ENCODE measurements at places on chromosomes 12 and 14.

DNA sequence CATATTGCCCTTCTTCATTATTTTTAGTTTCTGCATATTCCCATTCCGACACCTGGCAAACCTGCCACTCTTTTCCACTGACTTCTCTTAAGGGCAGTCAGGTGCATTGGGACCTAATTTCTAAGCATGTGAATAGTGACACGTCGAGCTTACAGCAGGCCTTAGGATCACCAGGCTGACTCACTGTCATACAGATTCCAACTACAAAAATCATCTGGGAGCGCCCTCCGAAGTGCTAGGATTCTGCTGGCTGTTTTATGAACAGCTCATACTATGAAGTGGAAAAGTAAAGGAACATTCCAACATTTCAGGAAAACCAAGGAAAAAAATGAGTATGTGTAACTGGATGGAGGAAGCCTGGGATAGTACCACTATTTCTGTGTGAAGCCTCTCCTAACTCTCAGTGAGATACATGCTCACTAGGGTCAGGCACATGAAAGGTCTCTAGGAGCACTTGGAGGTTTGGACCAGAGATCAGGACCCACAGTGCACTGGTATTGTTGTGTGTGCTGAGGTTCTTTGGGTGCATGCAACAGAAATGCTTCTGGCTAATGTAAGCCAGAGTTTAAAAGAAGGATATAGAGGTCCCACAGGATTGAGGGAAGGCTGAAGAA lies 257.4 kb downstream of the ZFP36L1 start:
- no peak for DNase-seq

GRCh38 chr12:7374423-7375144 lies 69.4 kb downstream of the CD163L1 start:
- DNase-seq: no peak

GRCh38 chr14:52189325-52189724 lies 78.2 kb upstream of the PTGDR start:
- no peak for DNase-seq

- no peak for DNase-seq
Measured at GRCh38 chr14:74503291-74503937, 9.8 kb downstream of the ISCA2 start.

GRCh38 chr12:2163177-2163941 lies 110.6 kb downstream of the CACNA1C start:
- no peak for DNase-seq

DNA sequence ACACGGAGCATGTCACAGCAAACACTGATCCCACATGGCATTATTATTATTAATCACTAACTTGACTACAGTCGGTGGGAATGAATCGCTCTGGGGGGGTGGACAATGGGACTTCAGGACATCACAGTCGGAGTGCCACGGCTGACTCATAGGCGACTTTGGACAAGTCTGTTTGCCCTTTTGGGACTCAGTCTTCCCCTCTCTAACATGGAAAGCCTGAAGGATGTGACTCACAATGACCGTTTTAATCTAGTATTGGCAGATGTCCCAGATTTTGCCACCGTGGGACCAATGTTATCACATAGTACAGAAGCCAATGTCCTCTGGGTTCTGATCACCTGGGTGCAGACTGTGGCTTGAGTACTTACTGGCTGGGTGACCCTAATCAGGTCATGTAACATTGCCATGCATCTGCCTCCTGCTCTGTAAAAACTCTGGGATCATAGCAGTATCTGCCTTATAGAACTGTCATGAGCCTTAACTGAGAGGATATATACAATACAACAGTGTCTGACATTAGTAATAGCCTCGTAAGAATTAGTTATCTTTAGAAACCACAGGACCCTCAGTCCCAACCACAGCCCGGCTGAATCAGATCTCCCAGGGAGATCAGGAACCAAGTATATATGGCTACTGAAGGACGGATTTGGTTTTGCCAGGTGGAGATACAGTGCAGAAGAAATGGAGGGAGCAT lies 362.6 kb downstream of the BCL11B start:
- DNase-seq: no peak

DNA sequence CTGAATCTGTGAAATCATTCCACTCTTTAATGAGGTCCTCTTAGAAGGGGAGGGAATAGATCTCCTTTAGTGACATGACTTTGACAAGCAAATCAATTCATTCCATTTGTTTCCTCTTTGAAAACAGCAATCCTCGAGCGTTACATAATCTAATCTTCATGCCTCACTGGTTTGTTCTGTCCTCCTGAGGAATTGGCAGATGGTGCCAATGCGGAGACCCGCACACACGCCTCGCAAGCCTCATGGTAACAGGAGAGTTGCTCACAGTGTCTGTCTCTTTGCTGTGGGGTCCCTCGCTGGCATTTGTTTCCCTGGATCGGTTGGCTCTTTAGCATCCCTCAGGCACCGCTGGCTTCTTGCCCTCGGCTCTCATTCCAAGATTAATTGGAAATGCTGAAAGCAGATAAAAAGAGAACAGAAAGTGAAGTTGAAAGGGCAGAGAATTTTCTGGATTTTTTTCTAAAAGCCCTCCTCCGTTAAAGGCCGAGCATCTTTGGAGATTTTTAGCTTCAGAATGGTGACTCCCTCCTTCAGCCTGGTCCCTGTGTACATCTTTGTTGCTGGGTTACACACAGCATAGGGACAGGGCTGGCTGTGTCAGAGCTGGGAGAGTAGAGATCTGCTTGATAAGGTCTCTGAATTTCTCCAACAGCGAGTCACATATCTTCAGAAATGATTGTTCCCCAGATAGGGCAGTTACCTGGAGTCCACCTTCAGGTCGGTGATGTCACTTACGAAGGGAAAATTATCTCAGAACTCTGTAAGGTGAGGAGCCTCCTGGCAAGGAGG lies 10.1 kb upstream of the CABP1 start:
- no peak for DNase-seq

DNA sequence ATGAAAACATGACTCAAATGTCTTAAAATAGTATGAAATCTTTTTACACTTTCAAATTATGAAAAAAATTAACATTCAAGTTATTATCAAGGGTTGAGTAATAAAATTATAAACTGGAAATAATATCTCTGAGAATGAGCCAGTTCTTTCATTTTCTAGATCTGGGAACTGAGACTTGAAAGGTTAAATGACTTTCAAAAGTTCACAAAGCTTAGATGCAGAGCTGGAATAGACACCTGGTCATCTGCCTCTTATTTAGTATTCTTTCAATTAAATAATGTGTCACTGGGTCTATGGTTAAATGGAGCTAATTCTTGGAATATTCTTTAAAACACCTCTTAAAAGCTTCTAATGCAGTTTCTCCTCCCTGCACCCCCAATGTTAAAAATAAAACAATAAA lies 86.6 kb downstream of the CDK17 start:
- DNase-seq: no peak

DNA sequence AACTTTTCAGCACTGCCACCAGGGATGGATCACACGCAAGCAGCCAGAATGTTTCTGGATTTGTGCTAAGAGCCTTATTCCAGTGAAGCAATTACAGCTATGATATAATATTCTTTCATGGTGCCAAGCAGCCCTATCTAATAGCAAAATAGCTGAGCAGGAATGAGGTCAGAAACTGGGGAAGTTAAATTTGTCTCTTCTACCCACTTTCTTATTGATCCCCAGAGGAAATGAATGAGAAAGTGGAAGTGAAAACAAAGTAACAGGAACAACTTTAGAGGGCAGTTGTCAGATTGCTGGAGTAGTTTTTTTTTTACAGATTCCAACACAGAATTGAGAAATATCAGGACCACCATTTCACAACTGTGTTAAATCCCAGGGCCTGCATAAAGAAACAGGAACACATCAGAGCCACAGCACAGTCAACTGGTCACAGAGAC lies 44.8 kb downstream of the GCH1 start:
- DNase-seq: no peak

DNA sequence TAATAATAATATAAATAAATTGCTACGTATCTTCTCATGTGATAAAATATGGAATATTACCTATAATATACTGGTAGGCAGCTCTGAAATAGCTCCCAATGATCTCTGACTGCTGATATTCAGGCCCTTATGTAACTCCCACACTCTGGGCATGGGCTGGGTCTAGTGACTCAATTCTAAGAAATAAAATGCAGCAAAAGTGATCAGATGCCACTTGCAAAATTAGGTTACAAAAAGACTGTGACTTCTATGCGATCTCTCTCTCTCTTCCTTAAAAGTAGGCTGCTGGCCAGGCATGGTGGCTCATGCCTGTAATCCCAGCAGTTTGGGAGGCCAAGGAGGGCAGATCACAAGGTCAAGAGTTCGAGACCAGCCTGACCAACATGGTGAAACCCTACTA lies 10.3 kb upstream of the CACNB3 start:
- no peak for DNase-seq

DNA sequence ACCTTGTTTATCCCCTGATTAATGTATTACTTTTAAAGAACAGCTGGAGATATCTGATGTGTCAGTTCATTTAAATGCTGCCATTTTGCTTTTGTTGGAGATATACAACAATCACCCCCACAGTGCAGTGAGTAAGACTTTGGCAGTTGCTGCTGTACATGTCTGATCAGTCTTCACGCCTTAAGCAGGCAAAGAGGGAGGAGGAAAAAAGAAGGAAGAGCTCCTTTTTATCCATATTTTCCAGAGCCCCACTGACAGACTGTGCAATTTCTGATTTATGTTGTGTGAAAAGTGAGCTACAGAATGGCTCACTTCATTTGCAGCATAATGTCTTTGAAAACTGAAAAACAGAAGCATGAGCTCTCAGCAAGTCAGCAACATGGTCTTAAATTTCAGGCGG lies 319.7 kb upstream of the LRIG3 start:
- DNase-seq: no peak

GRCh38 chr12:45727980-45728629 lies 1.4 kb upstream of the ARID2 start:
- DNase-seq: no peak

GRCh38 chr12:84772281-84772680 lies 140.3 kb downstream of the SLC6A15 start:
- no peak for DNase-seq
